Activated T-cell treated with anti-CD3 and anti-CD28 coated beads for 24 hours (primary cell): ENCODE measurements at places on chromosomes 16 and 17.
A peak's percentile ranks its signal among the peaks of the same experiment; 100 is the strongest.

DNA sequence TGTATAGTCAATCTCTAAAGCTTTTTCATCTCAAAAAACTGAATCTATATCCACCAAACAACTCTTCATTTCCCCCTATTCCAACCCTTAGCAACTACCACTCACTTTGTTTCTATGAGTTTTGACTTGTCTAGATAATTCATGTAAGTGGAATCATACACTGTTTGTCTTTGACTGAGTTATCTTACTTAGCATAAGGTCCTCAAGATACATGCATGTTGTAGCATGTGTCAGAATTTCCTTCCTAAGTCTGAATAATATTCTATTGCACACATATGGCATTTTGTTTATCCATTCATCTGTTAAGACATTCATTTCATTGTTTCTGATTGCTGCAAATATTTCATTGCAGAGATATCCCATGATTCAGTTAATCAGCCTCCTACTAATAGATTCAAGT, 72.2 kb downstream of the SSH2 start:
- no peak for DNase-seq

DNA sequence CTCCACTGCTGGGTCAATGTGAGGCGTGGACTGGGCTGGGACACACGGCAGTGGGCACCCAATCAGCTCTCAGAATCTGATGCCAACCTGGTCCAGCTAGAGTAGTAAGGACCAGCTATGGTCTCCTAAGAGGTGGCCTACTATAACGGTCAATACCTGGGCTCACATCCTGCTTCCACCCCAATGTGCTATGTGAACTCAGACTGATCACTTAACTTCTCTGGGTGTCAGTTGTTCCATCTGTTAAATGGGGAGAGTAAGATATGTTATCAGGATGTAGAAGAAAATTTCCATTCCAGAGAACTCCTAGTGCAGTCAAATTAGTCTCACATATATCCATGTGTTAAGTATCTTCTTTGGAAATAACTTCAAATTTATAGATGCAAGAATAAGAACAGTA, 14.2 kb downstream of the FAM117A start:
- DNase-seq: no peak

DNA sequence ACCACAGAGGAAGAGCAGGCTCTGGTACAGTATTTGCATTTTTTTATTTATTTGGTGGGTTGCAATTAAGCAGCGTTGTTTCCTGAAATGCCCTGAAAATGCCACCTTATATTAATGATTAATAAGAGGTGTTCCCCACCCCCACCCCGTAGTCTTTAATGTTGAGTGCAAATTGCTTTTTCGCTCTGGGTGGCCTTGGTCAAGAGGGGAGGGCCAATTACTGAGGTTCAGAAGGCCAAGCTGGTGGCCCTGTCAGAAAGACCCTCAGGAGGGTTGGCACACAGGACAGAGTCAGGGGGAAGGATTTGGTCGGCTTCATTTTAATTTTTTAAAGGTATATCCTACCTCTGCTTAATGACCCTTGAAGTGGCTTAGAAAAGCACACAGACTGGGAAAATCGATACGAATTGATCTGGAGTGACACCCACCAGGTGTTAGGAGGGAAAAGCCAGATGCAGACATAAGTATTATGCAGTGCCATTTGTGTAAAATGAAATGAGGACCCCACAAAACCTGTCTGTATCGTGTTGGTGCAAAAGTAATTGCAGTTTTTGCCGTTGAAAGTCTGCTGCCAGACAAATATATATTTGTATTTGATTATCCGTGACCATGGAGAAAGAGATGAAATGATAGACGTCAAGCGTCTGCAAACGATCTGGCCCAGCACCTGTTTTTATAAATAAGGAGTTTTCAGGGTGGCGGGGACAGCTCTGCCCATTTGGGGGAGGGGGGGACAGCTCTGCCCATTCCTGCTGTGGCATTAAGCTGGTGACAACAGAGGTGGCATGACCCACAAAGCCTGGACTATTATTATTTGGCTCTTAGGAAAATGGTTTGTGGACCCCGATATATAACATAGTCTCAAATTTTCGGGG, 143.8 kb upstream of the PLCG2 start:
- no peak for DNase-seq

GRCh38 chr16:58883131-58883530, 149.0 kb upstream of the GOT2 start:
- no peak for DNase-seq

- DNase-seq: no peak
Observed at GRCh38 chr17:43769859-43770258, 8.9 kb downstream of the DUSP3 start.

- no peak for DNase-seq
Observed at GRCh38 chr17:17983376-17983775, 10.7 kb downstream of the DRC3 start.

DNA sequence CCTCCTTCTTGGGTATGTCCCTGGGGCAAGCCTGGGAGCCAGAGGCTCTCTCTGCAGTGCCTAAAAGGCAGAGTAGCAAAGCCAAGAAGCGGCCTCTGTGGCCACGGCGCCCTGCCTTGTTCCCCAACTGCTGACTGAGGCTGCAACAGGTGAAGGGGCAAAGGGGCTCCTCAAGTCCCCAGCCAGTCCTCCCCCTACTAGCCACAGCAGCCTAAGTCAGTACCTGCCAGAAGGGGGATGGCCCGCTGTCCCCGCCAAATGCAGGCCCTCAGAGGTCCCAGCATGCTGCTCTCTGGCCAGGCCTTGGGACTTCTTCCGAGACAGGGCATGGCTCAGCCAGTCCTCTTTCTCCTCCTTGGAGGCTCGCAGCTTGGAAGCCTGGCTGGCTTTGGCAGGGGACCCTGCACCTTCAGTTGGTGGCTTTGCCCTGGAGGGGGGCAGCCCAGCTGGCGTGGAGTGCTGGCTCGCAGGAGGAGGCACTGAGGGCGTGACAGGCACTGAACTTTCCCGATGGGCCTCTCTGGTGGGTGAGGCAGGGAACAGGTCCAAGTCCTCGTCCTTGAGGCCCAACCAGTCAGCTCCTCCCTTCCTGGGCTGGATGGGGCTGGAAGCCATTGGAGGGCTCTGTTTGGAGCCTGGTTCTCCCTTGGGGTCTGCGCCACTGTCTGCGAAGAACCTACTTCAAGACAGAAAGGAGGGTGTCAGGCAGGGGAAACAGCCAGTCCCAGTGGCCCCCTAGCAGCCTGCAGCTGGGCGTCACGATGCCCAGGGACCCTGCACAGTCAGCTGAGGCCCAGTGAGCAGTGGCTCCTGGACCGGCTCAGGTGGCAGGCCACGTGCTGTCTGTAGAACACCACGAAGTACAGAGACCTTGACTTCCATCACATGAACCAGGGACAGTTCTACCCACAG, 17.6 kb downstream of the FBF1 start:
- no peak for DNase-seq

- DNase-seq: no peak
Observed at GRCh38 chr16:56506941-56507340, 12.9 kb downstream of the BBS2 start.

DNA sequence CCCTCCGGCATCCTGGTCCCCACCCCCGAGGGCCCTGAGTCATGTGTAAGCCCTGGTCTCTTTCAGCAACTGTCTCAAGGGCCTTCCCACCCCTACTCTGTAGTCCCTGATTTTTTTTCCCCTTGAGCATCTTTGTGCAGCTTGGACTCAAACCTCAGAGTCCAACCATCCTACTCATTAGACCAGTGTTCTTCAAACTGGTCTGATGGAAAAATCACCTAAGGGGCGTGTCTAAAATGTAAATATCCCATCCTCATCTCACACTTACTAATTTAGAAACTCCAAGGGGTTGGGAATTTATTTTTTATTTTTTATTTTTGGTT, 624 bp downstream of the G6PC3 start:
- DNase-seq: peak; percentile 47

DNA sequence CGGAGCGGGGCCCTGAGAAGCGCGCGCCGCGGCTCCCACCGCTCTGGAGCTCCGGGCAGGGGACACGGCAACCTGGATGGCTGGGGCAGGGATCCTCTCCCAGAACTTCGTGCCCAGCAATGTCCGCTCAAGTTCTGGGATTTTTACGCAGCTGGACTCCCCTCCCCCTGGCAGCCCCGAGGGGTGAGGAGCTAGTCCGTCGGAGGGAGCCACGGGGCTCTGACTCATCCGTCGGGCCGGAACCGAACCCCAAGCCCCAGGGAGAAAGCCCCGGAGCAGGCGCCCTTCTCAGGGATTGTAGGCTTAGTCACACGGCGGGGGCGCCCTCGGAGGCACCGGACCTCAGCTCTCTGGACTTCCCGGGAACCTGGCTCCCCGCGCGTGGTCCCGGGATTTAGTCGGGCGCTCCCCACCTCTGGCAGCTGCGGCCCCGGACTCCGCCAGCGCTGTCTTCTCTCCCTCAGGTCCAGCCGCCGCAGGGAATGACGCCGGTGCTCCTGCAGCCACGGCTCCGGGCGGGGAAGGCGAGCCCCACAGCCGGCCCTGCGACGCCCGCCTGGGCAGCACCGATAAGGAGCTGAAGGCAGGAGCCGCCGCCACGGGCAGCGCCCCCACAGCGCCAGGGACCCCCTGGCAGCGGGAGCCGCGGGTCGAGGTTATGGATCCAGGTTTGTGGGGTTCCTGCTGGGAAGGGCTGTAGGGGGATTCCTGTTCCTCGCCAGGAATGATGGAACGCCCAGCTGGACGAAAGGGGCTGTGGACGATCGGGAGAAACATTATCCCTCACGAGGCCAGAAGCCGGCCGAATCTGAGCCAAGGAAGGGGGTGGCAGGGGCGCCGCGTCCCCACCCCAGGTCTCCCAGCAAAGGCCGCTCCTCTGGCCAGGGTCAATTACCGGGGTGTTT, 830 bp downstream of the SPHK1 start:
- peak; percentile 13 for DNase-seq

- no peak for DNase-seq
Observed at GRCh38 chr17:4442582-4442981, 8.8 kb downstream of the SPNS3 start.

DNA sequence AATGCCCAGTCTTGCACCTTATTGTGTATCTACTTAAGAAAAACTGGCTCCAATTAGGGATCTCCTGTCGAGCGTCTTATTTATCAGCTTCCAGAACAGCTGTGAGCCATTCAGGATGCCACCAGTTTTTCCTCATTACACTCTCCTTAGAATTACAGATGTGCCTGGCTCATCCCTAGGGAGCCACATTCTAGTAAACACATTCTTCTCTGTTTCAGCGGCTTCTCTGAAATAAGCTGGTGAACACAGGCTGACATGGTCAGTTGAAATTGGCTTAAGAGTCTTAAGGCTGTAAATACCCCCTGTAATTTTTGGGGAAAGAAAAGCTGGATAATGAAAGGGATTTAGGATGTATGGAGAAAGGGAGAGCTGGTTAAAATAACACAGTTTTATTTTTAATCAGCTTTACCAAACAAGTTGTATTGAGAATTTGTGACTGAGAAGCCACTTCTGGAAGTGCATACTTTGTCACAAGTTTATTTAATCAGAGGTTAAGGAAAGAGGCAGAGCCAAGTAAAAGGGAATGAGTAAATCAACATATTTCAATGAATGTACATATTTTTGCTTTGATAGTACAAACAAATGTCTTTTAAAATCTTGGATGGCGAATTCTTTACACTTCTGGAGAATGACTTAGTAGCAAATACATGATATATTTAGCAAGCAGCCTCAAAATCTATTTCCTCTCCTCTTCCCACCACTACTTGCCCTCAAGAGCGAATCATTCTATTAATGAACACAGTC, 562.0 kb upstream of the GOT2 start:
- no peak for DNase-seq

GRCh38 chr17:73952480-73953205, 250.8 kb upstream of the RPL38 start:
- peak; percentile 10 for DNase-seq

DNA sequence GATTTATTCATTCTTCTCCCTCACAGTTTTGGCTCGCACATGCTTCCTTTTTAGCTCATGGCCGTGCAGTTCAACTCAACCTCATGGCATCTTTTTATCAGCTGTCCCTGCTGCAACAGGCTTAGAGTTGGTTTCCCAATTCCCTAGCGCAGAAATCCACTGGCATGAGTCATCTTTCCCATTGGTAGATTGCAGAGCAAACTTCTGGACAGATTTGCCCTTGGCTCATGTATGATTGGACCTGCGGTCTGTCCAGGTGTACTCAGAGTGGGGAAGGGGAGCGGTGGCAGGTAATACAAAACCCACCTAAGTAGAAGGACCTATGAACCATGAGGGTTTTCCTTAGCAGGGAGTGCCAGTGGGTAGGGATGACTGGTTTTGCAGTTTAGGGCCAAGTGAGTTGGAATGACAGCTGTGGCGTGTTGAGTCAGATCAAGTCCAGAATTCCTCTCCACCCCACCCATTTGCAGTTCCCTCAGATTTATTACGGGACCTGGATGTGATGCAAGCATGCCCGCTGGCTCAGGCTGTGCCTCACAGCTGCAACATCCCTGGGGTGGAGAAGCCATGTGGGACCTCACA, 584.7 kb downstream of the WWOX start:
- DNase-seq: no peak

- DNase-seq: no peak
Observed at GRCh38 chr16:71711789-71712188, 12.7 kb downstream of the PHLPP2 start.

- no peak for DNase-seq
Observed at GRCh38 chr16:72991211-72991610, 56.7 kb downstream of the ZFHX3 start.

DNA sequence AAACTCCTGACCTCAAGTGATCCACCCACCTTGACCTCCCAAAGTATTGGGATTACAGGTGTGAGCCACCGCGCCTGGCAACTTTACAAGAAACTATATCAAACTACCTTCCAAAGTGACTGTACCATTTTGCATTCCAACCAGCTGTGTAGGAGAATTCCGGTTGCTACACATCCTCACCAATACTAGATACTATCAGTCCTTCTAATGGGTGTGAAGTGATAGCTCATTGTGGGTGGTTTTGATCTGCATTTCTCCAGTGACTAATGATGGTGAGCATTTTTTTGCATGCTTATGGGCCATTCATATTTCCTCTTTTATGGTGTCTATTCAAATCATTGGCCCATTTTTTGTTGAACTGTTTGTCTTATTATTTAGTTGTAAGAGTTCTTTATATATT, 37.7 kb downstream of the SCNN1B start:
- no peak for DNase-seq

DNA sequence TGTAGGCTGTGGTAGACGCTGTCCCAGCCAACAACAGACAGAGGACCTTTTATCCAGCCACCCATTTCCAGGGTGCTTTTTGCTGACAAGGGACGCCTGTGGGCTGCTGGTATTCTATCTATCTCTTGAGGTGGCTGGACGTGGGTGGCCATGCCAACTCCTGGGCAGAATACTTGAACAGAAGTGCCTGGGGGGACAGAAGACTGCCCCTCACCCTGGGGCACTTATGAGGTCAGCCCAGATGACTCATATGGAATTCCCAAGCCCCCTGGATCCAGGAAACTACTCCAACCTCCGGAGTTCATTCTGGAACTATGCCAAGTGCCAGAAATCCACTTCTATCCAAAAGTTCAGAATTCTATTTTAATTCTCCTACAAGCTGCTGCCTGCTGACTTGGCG, 61.3 kb downstream of the CDRT4 start:
- DNase-seq: no peak

- DNase-seq: no peak
Observed at GRCh38 chr17:44604768-44605485, 47.6 kb downstream of the FZD2 start.

- no peak for DNase-seq
Observed at GRCh38 chr17:11742886-11743285, 144.6 kb downstream of the DNAH9 start.

GRCh38 chr17:20315821-20316220, 151.5 kb downstream of the LGALS9B start:
- no peak for DNase-seq
